ENCODE measurements at places on chromosomes 6 and 20. TPM values are rescaled to one million over a fixed set of nuclear protein-coding genes. Genes with fewer than 3 reads are reported as not detected.

DNA sequence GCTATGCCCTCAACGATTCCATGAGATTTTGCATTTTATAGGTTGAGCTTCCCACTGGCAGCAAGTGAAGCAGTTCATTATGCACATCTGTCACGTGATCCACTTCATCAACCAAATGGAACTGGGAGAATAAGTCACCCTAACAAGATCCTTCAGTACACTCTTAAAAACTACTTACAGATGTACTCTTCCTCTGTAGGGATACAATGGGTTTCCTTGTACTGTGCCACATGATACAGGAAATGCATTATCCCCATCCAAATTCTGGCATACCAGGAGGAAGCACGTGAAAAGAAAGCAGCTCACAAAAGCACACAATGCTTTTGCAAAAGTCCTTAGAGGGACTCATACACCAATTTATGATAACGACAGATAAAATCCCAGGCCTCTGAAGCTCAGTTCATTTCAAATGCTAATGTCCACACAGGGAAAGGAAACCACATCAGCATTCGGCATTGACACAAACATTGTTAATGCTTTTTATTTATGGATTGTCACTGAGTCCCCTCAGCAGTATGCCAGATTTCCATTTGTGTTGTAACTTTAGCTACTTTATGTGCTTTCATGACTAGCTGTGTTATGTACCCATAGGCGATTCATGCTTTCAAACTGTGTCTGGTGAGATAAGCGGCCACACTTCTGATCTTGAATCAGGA is 58.1 kb upstream of the REV3L start:
- DNase-seq = no peak

DNA sequence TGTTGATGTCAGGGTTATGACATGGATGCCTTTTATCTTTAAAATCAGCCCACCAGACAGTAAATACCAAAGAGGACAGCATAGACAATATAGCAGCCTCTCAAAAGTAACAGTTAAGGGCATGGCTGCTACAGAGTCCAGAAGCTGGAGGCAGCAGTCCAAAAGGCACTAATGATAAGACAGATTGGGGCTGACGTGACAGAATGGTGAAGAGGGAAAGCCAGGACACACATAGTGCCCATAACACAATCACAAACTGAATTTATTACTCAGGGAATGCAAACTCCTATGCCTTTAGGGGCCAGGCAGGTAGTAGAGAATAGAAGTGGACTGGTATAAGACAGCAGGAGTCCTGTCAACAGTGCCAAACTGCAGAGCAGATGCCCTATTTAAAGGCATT is 40.7 kb downstream of the TP53INP2 start:
- no peak for DNase-seq

DNA sequence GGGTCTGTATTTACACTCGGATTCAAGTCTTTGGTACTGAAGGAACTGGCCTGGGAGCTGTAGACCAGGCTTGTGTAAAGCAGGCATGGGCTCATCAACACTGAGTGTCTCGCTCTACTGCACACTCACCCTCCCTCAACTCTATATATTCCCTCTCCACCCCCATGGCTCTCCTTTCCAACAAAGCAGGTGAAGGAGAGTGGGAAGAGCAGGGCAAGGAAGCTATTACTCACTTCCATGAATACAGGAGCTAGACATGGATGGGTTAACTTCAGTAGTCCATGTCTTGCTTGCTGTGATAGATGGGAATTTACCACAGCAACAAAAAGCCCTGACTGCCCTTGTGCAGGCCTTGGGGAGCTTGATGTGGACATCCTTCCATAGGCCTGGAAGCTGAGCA is 20.7 kb upstream of the SLC2A12 start:
- no peak for DNase-seq

GRCh38 chr6:70282919-70283461 is 19.9 kb downstream of the COL9A1 start:
- peak; percentile 28 for DNase-seq

DNA sequence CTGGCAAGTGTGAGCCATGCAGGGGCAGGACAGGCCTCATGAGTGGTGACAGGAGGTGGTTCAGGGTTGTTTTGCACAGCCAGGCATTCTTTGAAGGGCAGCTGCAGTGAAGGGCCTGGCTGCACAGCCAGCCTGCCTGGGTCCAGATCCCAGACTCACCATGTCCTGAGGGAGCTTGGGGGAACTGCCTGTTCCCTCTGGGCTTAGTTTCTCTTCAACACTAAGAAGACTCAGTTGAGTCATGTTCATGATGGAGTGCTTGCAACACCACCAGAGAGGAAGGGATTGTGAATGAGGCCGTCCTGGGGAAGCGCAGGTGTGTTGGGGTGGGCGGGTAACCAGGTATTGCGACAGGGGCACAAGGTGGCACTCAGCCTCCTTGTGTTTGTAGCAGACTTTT is 102.4 kb downstream of the CDH26 start:
- no peak for DNase-seq

DNA sequence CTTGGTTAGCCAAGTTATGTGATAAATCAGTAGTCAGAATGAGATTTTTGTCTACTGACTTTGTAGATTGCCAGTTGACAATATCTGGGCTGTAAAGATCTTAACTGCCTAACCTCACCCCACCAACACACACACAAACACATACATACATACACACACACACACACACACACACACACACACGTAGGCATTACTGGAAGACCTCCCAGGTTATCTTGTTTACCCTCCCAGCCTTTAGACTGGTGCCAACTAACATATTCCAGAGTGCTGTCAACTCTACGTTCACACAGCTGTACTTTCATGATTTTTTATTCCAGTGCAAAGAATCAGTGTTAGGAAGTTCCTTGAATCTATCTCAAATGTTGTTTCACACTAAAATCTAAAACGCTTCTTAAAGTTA is 38.9 kb downstream of the BMP5 start:
- no peak for DNase-seq

BMP5 gene
- total RNA-seq = 2.3 TPM

RNF146 gene
- total RNA-seq = 41.0 TPM

- no peak for DNase-seq
Measured at GRCh38 chr6:155389130-155389529, 66.5 kb downstream of the NOX3 start.

DNA sequence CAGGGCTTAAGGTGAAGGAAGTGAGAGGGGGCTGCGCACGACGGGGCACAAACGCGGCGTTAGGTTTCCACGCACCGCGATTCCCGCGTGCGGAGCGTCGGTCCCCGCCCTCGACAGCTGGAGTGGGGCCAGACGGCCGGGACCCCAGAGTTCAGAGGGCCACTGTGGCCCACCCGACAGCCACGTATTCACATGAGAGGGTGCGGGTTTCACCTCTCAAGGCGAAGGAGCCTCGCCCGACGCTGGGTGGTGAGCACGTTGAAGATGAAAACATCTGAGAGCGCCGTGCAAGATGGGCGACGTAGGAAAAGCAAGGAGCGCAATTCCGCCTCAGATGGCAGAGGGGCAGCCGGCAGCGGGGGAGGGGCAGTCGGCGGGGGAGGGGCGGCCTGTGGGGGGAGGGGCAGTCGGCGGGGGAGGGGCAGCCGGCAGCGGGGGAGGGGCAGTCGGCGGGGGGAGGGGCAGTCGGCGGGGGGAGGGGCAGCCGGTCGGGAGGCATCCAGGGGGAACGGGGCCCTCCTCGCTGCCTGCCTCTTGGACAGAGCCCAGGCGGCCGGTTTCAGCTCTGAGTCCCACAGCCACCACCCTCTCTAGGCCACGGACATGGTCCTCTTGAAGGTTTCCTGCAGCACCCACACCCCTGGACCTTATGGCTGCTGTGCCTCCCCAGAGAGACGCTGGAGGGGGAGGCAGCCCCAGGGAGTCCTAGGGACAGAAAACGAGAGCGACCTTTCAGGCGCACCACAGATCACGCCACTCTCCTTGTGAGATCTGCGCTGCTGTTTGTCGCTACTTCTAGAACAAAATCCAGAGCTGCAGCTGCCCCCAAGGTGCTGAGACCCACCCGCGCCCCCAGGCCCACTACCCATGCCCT is 113.7 kb downstream of the DLL1 start:
- peak; percentile 71 for DNase-seq

CCN2 gene
- total RNA-seq = 12.5 TPM

GRCh38 chr20:43963872-43964791 is 49.5 kb downstream of the TOX2 start:
- DNase-seq = peak; percentile 75

- peak; percentile 88 for DNase-seq
Measured at GRCh38 chr6:30541515-30542403, 14.5 kb downstream of the GNL1 start.

SYNJ2 gene
- total RNA-seq = 15.0 TPM

- DNase-seq = no peak
Measured at GRCh38 chr20:13717631-13718044, 67.1 kb downstream of the ESF1 start.

CTSZ gene
- total RNA-seq = 138 TPM

DNA sequence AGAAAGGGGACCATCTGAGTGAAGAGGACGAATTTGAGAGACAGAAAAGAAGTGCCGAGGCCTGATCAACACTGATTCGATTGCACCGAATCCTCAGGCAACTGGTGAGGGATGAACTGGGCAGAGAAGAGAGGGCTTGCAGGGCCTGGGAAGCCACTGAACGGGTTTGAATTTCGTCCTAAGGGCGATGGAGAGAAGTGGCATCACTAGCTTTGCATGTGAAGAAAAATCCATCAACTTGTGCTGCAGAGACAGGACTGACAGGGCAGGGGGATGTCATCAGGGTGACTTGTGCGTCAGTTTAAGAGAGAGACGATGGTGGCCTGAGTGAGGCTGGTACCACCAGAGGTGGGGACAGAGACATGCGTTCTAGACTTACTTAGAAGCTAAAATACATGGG is 73.7 kb upstream of the SLC22A23 start:
- DNase-seq = no peak

DNA sequence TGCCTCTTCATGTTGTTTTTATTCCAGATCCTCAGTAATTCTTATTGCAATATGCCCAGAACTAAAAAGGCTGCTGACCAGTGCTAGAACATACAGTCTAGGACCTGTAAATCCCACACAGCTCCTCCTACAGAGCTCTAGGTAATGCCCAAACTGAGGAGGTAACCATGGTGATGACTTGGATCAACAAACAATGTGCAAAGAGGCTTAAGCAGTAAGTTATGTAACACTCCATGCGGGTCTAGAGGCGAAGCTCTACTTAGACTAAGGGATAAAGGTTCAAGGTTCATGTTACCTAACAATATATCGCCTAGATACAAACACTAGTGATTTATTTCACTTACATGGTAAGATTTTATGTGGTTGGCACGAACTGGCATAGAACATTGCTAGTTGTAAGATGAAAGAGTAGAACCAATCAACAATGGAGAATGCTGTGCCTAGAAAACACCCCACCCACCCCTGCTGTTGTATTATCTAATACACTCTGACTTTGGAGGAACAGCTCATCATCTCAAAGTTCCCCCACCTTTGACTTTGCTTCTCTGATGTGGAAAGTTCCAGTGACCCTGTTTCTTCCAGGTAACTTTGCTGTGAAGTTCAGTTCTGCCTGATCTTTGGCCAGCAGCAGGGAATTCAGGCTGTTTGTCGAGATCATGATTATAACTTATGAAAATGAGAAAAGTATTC is 242.4 kb downstream of the ALDH8A1 start:
- DNase-seq = no peak

DNA sequence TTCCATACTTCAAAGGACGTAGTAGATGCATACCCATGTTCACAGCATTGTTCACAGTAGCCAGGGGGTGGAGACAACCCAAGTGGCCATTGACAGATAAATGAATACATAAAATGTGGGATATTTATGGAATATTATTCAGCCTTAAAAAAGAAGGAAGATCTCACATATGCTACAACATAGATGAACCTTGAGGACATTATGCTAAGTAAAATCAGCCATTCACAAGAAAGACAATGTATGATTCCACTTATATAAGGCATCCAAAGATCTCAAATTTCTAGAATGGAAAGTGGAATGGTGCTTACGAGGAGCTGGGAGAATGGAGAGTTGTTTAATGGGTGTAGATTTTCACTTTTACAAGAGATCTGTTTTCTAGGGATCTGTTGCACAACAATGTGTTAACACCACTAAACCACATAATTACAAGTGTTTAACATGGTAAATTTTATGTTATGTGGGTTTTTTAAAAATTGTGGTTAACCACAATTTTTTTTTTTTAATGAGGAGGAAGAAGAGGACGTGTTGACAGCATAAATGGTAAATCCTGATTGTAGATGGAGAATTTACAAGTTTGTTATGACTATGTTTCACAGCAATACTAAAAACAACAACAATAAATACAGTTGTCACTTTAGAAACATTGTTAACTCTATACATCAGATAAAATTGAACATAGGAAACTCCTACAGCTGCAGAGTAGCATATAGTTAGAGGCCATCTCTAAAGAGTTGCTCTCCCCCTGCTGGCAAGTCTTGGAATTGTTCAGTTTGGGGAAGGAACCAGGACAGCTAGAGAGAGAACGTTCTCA is 41.6 kb downstream of the CCN2 start:
- no peak for DNase-seq

GRCh38 chr6:118240878-118241528 is 307.1 kb upstream of the PLN start:
- DNase-seq = no peak

PRRT1 gene
- 0.46 TPM for total RNA-seq

DNA sequence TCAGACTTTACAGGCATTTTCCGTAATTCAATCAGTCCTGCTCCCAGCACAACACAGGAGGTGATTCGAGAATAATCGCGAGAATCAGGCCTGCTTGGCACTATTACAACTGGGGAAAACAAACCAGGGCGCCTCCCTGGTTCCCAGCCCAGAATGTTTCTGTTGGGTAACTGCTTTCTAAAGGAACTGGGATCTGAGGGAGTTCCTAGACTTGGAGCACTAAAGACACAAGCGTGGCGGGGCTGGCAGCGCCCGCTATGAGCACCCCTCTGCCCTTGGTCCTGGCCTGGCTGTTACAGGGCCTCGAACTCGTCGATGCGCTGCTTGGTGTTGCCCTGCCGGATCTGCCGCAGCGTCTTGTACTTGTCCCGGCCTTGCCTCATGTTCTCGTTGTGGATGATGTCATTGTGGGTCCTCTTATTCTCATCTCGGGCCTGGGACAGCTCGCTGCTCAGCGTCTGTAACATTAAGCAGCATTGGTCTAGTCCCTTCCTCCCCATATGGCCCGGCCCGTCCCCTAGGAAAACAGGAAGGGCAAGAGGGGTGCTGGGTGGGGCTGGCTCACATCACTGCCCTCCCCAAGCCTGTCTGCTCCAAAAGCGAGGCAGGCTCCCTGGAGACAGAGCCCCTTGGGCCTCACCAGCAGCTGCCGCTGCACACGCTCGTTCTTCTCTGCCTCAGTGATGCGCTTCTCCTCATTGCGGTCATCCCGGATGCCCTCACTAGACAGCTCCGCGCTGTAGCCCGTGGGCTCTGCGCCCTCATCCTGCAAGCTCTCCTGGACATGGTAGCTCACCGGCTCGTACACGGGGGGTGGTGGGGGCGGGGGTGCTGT is 52.3 kb downstream of the EZR start:
- no peak for DNase-seq

SLCO4A1 gene
- total RNA-seq = 15.5 TPM

ELOVL4 gene
- total RNA-seq = 0.41 TPM
